NCI-H2081 treated with DMSO at 0.1 percent for 48 hours (cell line): ENCODE measurements at places on chromosomes 2 and 18.

GRCh38 chr2:151374436-151374835, 17.0 kb downstream of the TNFAIP6 start:
- no peak for DNase-seq

- no peak for DNase-seq
These were observed 31.7 kb downstream of the ACMSD start for GRCh38 chr2:134869946-134870736.

- no peak for DNase-seq
These were observed 11.3 kb upstream of the ARHGEF4 start for GRCh38 chr2:130825231-130825965.

- DNase-seq = no peak
These were observed 107.6 kb downstream of the LRP2 start for GRCh38 chr2:169254774-169255173.

DNA sequence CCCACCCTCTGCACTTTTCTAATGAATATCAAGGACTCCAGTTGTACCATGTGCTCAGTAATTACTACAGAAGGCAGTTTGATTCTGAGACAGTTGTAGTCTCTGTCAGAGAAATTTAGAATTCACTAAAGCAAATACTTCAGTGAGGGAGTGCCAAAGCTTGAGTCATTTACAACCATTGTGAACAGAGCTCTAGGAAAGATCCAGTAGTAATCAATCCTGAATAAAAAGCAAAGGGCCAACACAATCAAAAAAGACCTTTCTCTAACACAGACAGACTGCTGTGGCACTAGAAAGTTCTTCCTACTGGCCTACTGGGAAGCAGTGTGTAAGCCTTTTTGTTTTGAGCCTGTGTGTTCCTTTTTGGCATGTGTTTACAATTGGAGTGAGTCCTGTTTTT, 135.6 kb upstream of the UNC80 start:
- DNase-seq = no peak

- peak; percentile 6 for DNase-seq
These were observed 270.8 kb downstream of the NYAP2 start for GRCh38 chr2:225670111-225670974.

DNA sequence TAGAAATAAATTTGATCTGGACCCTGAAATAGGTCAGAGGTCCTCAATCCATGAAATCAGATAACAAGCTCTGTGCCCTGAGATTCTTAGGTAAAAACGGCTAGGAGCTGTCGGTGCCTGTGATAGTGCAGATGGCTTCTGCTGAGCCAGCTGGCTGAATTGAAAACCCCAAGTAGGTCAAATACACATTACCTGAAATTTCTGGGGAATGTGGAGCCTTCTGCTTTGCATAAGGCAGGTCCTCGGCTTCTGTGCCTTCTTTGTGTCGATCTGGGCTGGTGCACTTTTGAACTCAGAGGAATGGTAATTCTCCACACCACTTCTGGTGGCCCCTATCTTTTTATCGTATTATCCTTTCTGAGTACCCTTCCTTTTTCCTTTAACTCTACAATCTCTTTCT, 66.6 kb downstream of the CNTNAP5 start:
- DNase-seq = no peak

DNA sequence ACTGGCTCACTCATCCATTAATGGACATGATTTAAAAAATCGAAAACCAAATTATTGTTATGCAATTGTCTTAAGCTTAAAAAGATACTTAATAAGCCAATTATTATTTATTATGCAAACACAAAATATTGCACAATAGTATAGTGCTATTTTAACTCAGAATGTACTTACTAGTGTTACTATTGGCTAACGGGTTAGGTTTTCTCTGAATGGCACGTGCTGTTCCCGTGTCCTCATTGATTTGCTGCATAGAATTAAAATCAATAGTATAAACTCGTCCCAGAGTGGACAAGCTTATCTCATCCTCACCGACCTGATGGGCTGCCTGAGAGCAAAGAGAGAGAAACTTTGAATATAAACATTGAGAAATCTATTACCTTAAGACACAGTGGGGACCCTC, 91.2 kb upstream of the DNER start:
- DNase-seq = no peak

- DNase-seq = no peak
These were observed 239.7 kb upstream of the RASGRP3 start for GRCh38 chr2:33236482-33237385.

- no peak for DNase-seq
These were observed 145.7 kb upstream of the HDAC4 start for GRCh38 chr2:239546541-239546940.

- DNase-seq = no peak
These were observed 4.4 kb upstream of the PPP4R3B start for GRCh38 chr2:55621802-55622201.

- no peak for DNase-seq
These were observed 160.4 kb downstream of the GULP1 start for GRCh38 chr2:188452084-188452483.

- DNase-seq = peak; percentile 94
These were observed 72.2 kb downstream of the MAP2 start for GRCh38 chr2:209495855-209496585.

DNA sequence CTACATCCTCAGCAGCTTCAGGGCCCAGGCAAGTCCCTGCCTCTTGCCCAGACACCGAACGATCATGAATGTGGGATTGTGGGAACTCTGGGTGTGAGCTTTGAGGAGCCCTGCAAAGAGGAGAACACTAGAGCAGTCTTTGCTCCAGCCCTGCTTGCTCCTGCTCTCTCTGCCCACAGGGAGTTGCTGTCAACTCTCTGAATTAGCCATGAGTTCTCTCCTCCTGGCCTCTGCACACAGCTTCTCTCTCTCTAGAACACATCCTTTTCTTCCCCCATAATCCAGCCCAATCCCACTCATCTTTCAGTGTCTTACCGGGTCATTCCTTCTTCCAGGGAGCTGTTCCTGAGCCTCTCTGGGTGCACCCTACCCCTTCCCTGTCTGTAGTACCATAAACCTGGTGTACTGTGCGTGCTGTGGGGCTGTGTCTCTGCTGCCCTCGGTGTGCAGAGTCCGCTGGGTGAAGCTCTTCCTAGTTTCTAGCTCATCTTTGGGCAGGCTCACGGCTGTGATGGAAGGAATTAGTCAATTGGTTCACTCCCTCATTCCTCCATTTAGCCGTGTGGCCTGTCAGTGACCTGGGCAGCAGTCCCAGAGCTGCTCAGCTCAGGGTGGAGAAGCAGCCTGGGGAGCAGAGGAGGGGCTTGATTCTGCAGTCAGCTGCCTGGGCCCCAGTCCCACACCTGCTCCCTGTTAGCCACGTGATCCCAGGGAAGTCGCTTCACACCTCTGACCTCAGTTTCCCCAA, 132.9 kb upstream of the HDAC4 start:
- DNase-seq = no peak

DNA sequence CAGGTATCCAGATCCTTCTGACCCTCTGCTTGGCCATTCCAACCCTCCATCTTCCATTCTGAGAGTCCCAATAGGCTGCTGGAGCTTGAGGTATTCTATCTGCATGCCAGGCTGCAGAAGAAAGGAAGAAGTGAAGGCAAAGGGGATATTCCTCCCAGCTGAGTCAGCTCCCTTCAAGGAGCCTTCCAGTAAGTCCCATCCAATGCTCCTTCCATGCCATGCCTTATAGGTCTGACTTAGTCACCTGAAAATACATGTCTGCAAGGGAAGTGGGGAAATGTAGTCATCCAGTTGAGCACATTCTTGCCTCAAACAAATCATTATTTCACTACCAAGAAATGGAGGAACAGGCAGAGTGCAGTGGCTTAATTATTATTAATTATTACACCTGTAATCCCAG, 464.6 kb downstream of the CNTNAP5 start:
- DNase-seq = no peak

DNA sequence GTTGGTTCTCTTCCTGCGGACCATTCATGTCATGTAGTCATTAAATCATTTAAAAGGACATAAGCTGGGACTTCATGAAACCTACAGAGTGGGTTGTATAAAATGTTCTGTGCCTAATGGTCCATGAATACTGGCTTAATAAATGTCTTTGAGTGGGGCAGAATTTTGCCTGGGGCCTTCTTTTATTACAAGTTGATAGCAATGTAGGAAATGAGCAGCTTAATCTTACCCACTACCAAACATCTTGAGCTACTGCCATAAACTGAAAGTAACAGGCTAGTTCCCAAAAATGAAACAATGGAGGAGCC, 130.9 kb downstream of the TMEM17 start:
- no peak for DNase-seq
